Occipital lobe (tissue), 3 donors: ENCODE measurements at places on chromosomes 5 and 9.
A peak's percentile ranks its signal among the peaks of the same experiment; 100 is the strongest.

GRCh38 chr5:8458038-8458383, 589.1 kb downstream of the MTRR start:
- DNase-seq = no peak

GRCh38 chr5:72013766-72014624, 93.3 kb upstream of the MAP1B start:
- peak; percentile 24 for DNase-seq

- peak; percentile 88 for DNase-seq
These were observed at the start of gene PCDHGC3 for GRCh38 chr5:141475625-141476131. Gene PCDHGC3, plus strand, starts transcription at chr5:141475966. Its CDS starts 151 bp downstream, at chr5:141476117.

DNA sequence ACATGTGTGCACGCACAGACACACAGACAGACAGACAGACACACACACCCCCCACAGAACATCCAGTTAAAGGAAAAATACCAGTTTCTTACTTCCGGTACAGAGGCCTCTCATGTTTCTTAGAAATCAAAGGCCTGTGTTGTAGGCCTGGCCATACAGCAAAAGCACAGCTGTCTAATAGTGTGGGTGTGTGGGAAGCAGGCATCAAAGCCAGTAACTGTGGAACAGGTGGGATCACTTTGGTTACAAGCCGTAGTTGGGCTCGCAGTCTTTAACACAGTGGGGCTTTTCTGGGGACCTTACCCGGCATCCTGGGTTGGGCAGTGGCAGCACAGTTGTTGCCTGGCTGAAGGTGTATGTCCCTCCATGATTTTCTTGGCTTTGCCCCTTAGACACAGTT, 55.2 kb downstream of the FBXL7 start:
- DNase-seq = no peak

DNA sequence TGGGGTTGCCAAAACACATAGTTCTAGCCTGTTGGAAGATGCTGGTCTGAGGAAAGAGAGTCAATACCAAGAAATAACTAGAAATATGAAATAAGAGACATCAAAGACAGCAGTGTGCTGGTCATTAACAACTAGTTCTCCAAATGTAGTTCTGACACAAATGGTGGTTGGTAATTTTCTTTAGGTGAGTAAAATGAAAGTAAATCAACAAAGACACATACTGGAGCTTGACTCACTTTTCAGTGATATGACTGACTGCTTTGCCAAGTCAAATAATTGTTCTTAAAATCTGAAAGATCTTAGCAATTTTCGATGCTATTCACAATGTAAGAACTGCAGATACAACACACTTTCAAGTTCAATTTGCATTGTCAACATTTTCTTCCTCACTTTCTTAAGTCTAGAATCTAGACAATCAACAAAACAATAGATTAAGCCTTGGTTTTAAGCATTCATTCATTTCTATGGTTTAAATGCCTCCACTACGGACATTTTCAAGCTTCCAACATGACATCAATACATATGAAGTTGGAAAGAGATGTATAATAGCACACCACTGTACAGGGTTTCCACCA, 166.8 kb upstream of the MAP3K1 start:
- no peak for DNase-seq
